Stimulated activated CD8-positive, alpha-beta memory T cell treated with anti-CD3 and anti-CD28 coated beads, Interleukin-4, amount 100 ng/mL, for 4 hours (primary cell): ENCODE measurements at places on chromosomes 5 and 9.

- DNase-seq: no peak
Measured at GRCh38 chr5:123951582-123951977, 439.6 kb downstream of the CSNK1G3 start.

DNA sequence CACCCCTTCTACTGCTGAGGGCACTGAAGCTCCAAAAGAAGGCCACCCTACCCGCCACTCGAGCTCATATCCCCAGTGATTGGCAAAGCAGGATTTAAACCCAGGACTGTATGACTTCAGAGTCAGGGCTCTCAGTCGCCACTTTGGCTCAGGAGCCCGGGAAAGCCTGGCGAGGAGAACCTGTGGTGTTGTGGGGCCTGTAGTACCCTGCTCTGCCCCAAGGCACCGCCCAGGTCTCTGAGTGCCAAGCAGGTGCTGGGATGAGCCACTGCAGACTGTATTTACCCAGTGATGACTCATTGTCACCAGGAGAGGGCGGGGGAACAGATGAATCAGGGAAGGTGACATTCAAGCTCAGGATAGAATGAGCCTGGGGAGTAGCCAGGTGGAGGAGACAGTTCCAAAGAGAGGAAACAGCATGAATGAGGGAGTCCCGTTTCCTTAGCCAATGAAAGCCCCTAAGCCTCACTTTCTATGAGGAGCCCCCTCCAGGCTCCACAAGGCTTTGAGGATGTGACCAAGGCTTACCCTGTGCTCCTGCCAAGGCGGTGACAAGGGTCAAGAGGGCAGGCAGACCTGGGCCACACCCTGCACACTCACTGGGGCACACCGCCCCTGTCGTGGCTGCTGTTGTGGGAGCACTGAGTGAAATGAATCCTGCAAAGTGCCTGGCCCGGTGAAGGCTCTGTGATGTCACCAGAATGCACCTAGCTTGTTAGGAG lies 17.8 kb upstream of the DPM2 start:
- peak; percentile 67 for DNase-seq

DNA sequence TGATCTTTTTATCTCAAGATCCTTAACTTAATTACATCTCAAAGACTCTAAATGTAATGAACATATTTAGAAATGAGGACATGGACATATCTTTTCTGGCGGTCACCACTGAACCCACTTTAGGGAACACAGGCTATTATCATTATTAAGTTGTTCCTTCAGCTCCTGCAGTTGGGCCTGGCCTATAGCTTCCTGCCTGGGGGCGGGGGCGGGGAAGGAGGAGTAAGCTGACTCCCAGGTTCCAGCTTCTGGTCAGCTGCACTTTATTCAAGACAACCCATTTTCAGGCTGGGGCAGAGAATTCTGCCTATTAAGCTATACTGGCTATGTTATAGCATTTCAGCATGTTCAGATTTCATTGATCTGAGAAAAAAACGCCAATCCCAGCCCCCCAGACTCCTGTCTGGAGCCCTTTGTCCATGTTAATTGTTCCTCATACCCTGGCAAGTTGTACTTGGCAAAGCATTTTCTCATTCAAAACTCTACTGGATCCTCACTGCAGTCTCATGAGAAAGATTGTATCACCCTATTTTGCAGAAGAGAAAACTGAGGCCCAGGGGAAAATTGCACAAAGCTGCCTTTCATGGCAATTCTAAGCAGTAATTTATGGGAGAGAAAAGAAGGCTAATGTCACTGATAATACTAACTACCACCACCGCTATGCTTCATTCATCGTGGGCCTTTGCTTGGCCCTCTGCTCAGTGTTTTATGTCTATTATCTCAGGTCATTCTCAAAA lies 25.1 kb downstream of the COL15A1 start:
- no peak for DNase-seq

GRCh38 chr9:110650991-110651411 lies 17.6 kb upstream of the MUSK start:
- DNase-seq: no peak

- DNase-seq: no peak
Measured at GRCh38 chr9:131620764-131621520, 75.6 kb downstream of the PRRT1B start.
